ENCODE measurements at places on chromosomes 1 and 21. TPM values are rescaled to one million over a fixed set of nuclear protein-coding genes. Genes with fewer than 3 reads are reported as not detected.

DNA sequence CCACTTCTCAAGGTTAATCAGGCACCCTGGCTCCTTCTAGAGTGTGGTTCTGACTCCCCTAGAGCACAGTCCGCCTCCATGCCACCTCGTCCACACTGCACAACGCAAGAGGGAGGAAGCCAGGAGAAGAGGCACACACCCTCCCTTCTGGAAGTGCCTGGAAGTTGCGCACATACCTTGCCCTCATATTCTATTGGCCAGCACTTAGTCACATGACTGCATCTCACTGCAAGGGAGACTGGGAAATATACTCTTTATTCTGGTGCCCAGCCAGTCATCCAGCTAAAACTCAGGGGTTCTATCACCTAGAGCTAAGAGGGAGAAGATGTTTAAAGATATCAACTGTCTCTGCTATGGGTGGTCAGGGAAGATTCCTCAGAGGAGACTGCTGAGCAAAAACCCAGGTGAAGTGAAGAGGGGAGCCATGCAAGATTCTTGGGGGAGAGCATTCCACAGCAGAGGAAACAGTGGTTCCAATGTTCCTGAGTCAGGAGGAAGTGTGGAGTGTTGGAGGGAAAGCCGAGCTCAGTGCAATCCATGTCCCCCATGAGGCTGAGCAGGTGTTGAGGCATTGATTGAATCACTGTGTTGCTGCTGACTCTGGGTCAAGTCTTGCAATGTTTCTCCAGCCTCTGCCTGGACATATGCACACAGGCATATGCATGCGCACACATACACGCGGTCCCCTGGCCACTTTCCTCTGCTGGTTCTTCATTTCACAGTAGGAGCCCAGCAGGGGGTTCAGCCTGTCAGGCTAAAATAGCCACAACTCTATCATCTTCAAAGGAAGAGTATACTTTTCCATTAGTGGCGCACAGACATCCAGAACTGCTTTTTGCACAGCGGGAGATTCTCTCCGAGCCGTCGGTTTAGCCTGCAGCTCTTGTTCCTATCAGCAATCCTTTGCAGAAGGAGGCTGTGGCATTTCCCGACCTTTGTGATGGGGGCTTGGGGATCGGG is 22.3 kb upstream of the KLHDC7A start:
- H3K4me1 ChIP-seq, result peaks cover 3% of the 10 kb centered on the region
- no peaks in the 10 kb centered on the region for H3K36me3 ChIP-seq
- H3K27ac ChIP-seq, result no peak overlapping the region
- H3K4me3 ChIP-seq, result no peak overlapping the region
- no peak for DNase-seq
- peaks cover 42% of the 10 kb centered on the region for H3K27me3 ChIP-seq

DNA sequence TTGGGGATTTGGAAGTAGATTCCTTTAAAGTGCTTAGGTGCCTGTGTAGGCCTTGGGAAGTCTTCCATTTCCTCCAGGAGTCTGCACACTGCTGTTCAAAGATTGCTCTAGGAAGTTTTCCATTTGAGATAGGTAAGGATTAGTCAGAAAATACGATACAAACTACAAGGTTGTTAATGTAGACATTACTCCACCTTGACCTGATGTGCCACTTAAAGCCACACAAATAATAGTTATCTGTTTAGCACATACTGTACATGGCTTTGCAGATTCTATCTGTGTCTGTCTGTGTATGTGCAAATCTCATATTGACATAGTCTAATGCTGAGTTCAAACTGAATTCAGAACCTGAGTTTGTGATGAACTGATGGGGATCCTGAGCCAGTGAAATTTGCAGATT is 118.4 kb downstream of the RHOU start:
- no peak overlapping the region for H3K4me3 ChIP-seq
- DNase-seq, result no peak
- H3K4me1 ChIP-seq, result peaks cover 39% of the 10 kb centered on the region
- H3K27me3 ChIP-seq, result peaks cover 10% of the 10 kb centered on the region
- no peak overlapping the region for H3K27ac ChIP-seq

- DNase-seq, result no peak
- H3K27ac ChIP-seq, result peak overlapping the region; percentile 41
- H3K4me1 ChIP-seq, result no peaks in the 10 kb centered on the region
Measured at GRCh38 chr1:183604038-183604808, 14.0 kb upstream of the NCF2 start.

GRCh38 chr1:164846731-164847691 is 288.0 kb downstream of the PBX1 start:
- peaks cover 34% of the 10 kb centered on the region for H3K36me3 ChIP-seq
- H3K27me3 ChIP-seq, result no peaks in the 10 kb centered on the region
- no peak for DNase-seq
- no peak overlapping the region for H3K27ac ChIP-seq
- H3K4me3 ChIP-seq, result no peak overlapping the region

- no peaks in the 10 kb centered on the region for H3K36me3 ChIP-seq
- no peak overlapping the region for H3K4me3 ChIP-seq
- no peak for DNase-seq
- H3K27me3 ChIP-seq, result no peaks in the 10 kb centered on the region
- H3K27ac ChIP-seq, result no peak overlapping the region
Measured at GRCh38 chr21:45947296-45947695, 34.3 kb upstream of the COL6A1 start.

DNA sequence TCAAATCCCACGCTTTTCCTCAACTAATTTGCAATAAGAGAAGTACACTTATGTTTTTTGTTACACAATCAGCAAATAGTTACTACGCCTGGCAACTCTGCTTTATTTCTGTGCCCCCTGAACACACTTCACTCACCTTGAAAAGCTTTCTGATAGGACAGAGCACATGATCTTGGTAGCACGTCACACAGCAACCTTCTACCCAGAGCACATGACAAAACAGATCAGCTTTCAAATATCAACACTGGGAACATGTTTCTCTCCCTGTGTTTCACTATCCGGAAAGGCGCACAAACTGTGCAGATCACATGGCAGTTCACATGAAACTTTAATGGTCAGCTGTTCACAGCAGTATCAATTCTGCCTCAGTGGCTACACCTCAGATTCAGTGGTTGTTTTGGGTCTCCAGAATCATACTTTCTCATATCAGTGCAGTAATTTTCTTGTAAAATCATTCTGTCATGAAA is 2.2 kb downstream of the SLC19A2 start:
- H3K4me1 ChIP-seq, result peaks cover 83% of the 10 kb centered on the region
- H3K4me3 ChIP-seq, result peak overlapping the region; percentile 95
- no peak for DNase-seq
- peak overlapping the region; percentile 9 for H3K27ac ChIP-seq
- H3K36me3 ChIP-seq, result no peaks in the 10 kb centered on the region

GRCh38 chr1:226046240-226046639 is 16.3 kb upstream of the H3-3A start:
- H3K27ac ChIP-seq, result no peak overlapping the region
- H3K36me3 ChIP-seq, result 0 out of 2 replicates have a peak, but pooled peaks cover 3% of the 10 kb centered on the region
- H3K4me3 ChIP-seq, result no peak overlapping the region
- no peaks in the 10 kb centered on the region for H3K27me3 ChIP-seq
- DNase-seq, result no peak

- H3K4me3 ChIP-seq, result no peak overlapping the region
- peaks cover 12% of the 10 kb centered on the region for H3K4me1 ChIP-seq
- no peaks in the 10 kb centered on the region for H3K36me3 ChIP-seq
- no peaks in the 10 kb centered on the region for H3K27me3 ChIP-seq
Measured at GRCh38 chr1:87588495-87588894, 259.8 kb downstream of the LMO4 start.

Gene TAF13
- 43.0 TPM for total RNA-seq

DNA sequence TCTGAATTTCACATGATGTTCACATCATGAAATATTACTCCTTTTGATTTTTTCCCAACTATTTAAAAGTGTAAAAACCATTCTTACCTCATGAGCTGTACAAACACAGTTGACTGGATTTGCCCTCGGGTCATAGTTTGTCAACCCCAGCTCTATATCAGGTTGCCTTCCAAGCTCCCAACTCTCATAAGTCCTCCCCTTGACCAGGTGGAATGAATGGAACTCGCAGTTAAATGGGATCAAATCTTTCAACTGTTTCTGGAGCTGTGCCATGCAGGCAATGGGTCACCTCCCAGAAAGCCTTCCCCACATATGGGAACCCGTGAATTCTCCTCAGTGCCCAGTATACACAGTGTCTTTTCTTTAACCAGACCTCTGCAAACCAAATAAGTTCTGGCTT is 169.8 kb upstream of the FOXD3 start:
- H3K36me3 ChIP-seq, result no peaks in the 10 kb centered on the region
- no peaks in the 10 kb centered on the region for H3K27me3 ChIP-seq
- no peak overlapping the region for H3K27ac ChIP-seq
- H3K4me1 ChIP-seq, result peaks cover 4% of the 10 kb centered on the region
- no peak overlapping the region for H3K4me3 ChIP-seq

Gene FCRL2
- total RNA-seq, result not detected

Gene TMOD4
- 0.82 TPM for total RNA-seq

Gene AMPD1
- total RNA-seq, result not detected

GRCh38 chr1:198902655-198903054 is 263.8 kb downstream of the PTPRC start:
- peak overlapping the region; percentile 83 for H3K27ac ChIP-seq
- H3K4me3 ChIP-seq, result no peak overlapping the region
- peaks cover 17% of the 10 kb centered on the region for H3K4me1 ChIP-seq
- no peaks in the 10 kb centered on the region for H3K27me3 ChIP-seq

- H3K36me3 ChIP-seq, result no peaks in the 10 kb centered on the region
- no peak for DNase-seq
- H3K4me3 ChIP-seq, result no peak overlapping the region
- H3K4me1 ChIP-seq, result peaks cover 45% of the 10 kb centered on the region
- peaks cover 13% of the 10 kb centered on the region for H3K27me3 ChIP-seq
- H3K27ac ChIP-seq, result no peak overlapping the region
Measured at GRCh38 chr1:67345556-67345955, 37.9 kb downstream of the IL12RB2 start.

DNA sequence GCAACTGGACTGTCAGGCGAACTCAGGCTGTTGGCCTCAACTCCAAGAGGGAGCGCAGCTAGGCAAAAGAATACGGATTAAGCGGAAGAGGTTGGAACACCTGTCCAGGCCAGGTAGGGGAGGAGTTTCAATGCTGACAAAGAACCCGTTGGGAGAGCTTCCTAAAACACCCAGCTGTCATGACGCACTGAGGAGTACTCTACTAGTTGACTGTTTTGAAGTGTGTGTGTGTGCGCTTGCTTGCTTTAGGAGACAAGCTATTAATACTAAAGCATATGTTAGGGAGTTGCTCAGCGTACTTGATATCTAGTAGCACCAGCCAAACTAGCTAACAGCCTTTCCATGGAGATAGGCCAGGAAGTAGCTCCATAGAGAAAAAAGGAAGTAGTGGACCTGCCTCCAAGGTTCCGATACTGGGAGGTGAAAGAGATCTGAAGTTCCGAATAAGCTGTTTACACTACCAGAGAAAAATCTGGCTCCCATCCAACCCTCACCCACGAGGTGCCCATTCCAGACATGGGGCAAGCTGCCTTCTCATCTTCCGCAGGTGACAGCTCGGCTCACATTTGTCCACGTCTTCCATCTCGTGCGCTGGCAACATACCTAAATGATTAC is 974 bp upstream of the FNBP1L start:
- no peaks in the 10 kb centered on the region for H3K36me3 ChIP-seq
- no peak overlapping the region for H3K27ac ChIP-seq
- peak overlapping the region; percentile 98 for H3K4me3 ChIP-seq

DNA sequence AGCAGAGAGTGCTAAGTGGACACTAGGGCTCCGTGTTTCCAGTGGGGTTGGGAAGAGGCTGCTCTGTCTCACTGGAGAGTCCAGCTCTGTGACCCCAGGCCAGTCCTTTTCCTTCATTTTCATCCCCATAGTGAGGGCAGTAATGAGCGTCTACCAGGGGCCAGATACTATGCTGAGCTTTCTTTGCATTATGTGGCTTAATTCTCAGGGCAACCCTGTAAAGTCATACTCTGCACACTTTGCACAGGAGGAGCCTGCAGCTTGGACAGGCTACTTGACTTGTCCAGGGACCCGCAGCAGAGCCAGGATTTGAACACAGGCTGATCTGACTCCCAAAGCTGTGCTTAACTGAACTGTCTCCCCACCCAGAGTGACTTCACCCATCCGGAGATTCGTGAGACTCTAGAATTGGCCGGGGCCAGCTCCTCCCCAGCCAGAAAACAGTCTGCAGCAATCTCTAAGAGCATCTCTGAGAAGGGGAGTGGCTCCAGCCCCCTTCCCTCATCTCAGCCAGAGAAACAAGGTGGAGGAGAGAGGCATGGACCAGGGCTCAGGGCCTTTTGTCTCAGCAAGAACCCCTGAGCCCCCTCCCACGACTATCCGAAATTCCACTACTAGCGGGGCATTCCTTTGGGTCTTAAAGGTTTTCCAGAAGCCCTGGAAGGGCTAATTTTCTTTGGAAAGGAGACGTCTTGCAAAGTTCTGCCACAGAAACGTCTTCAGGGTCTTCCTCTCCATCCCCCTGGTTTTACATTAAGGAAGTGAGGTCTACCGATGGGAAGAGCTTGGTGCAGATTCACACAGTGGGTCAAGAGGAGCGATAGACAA is 866 bp upstream of the FNDC5 start:
- no peaks in the 10 kb centered on the region for H3K36me3 ChIP-seq
- peaks cover 39% of the 10 kb centered on the region for H3K27me3 ChIP-seq
- DNase-seq, result no peak
- H3K4me1 ChIP-seq, result peaks cover 38% of the 10 kb centered on the region
- peak overlapping the region; percentile 68 for H3K4me3 ChIP-seq

Gene RCSD1
- 0.50 TPM for total RNA-seq

DNA sequence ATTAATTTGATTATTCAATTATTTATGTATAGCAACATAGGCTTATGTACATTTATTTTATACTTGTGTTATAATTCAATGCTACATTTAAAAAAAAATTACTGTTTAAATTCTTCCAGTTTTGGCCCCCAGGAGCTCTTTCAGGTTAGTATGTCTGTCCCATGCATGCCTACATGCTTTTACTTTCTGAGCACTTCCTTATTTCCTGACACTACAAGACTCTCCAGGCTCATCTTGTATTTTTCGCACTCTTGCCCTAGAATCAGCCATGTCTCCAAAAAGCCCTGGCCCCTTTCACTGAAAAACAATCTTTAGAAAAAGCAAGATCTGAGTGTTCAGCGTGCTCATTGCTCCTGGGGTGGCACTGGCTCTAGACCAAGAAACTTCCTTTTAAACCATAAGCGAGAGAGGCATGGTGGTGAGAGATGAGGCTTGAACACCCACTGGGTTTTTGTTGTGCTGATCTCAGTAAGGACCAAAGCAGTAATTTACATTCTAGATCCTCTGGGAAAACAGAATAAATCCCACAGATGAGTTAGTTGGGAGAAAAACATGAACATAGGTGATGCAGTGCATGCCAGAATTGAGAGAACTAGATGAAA is 95.0 kb downstream of the SLC30A10 start:
- H3K36me3 ChIP-seq, result peaks cover 4% of the 10 kb centered on the region
- peak overlapping the region; percentile 54 for H3K4me3 ChIP-seq
- peaks cover 48% of the 10 kb centered on the region for H3K4me1 ChIP-seq
- no peak for DNase-seq
